Suprapubic skin (tissue), 4 donors: ENCODE measurements at places on chromosomes 12 and 14.

DNA sequence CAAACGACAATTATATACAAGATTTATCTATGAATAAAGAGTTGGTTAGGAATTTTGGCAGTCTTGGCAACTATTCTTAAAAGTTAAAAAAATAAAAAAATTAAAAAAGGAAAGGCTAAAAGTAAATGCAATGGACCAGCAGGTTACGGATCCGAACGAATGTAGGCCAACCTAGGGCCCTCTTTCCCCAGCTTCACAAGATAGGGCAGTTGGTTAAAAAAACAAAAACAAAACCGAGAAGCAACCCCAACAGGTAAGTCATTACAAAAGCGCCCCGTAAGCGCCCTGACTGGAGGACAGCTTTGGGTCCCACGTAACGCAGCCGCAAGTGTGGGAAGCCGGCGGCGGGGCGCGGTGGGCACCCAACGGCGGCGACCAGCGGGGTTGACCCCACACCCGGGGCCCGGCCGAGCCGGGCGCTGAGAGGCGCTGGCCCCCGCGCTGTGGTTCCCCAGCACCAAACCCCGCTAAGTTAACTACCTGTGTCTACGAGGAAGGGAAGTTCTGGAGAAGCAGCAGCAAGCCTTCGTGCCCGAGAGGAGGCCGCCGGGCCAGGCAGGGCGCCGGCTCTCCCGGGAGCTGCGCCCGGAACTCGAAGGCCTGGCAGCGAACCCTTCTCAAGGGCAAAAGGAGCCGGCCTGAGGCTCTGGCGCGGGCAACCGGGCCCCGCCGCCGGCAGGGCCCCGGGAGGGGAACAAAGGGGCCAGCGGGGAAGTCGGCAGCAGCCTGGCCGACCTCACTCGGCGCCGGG, 882 bp downstream of the HECTD1 start:
- DNase-seq = no peak

DNA sequence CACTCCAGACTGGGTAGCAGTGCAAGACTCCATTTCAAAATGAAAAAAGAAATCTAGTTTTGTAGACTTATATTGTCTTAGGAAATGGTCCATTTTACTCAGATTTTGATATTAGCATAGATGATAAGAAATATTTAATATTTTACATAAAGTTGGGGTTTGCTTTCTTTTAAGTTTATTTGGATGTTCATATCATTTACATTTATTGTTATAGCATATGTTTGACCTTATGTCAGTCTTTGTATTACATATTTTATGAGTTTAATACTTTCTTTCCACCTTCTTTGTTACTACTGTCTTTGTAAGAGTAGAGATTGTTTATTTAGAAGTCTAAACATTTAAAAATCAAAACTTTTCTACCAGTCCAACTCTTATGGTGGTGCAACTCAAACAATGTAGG, 162.7 kb upstream of the OTX2 start:
- no peak for DNase-seq

GRCh38 chr12:29427964-29428363, 47.0 kb upstream of the ERGIC2 start:
- DNase-seq = no peak

DNA sequence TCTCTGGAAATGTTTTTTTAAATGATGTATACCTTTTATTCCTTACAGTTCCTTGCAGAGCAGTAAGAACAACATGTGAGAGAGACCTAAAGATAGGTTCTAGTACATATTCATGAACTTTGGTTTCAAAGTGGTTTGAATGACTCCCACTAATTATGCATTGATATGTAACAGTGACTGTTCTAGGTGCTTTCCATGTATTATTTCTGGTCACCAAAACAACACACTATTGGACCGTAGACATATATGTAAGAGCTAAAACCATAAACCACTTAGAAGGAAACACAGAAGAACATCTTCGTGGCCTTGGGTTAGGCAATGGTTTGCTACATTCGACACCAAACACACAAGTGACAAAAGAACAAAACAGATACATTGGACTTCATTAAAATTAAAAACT, 37.9 kb downstream of the SOX5 start:
- no peak for DNase-seq

DNA sequence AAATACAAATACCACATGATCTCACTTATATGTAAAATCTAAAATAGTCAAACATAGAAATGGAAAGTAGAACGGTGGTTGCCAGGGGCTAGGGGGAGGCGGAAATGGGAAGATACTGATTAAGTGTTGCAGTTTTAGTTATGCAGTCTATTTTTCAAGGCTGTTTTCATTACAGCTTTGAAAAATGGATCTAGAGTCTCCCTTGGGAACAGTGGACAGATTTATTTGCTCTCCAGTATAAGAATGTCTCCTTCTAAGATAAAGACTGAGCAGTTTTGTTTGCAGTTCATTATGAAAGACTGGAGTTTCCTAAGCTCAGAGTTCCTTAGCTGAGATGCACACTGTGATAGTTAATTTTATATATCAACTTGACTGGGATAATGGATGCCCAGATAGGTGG, 202.5 kb downstream of the KLHL28 start:
- no peak for DNase-seq

DNA sequence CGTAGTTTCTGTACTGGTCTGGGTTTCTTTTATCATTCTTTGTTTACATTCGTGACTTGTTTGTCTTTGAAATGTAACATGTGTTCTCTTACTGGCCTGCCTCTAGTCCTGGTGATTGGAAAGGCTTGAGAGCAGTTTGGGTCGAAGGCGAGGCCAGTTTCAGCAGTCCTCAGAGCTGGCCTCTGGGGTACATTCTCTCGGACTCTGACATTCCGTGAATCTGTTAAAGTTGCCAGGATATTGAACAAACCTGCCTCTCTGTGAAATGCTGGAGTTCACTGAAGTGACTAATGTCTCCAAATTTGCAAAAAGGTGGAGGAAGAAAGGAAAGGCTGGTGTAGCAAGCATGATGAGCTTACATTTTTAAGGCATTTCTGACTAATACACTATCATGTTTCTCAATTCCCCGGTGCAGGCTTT, 1.5 kb downstream of the PLEKHA5 start:
- DNase-seq = no peak

DNA sequence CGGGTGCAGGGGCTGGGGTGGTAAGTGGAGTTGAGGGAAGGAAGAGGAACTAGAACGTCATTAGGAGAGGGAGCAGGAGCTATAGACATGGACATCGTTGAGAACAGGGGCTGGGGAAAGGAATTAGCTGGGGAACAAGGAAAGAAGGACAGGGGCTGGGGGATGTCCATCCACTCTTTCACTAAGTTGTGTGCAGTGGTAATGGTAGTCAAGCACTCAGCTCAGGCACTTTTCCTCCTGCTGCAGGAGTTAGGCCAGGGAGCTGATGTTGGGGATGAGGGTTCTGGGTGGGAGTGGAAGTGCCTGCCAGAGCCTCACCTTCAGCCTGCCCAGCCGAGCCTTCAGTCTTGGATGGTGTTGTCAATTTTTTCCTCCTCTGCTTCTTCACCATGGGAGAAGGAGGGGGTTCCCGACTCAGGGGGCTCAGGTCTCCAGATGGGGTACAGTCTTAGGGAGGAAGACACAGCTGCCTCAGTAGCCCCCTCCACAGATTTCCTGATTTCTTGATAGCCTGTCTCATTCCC, 9.2 kb downstream of the AGAP2 start:
- DNase-seq = no peak

DNA sequence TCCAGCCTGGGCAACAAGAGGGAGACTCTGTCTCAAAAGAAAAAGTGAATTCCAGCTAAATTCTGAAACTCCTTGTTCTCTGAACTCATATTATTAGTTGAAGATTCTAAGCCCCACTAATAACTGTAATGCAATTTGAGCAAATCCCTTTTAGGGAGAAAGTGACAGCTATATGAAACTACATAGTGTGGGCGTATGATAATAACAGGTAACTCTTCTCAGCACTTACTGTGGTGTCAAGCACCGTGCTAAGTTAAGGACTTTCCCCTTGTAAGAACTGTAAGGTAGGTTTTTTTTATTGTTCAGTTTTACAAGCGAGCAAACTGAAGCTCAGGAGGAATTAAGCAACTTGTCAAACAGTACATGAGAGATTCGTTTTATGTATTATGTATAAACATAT, 5.4 kb downstream of the ANKRD13A start:
- no peak for DNase-seq

- DNase-seq = no peak
Observed at GRCh38 chr14:89219051-89219450, 198.0 kb downstream of the FOXN3 start.

- DNase-seq = peak; percentile 56
Observed at GRCh38 chr12:31006416-31007152, 67.1 kb upstream of the DDX11 start.

- DNase-seq = no peak
Observed at GRCh38 chr14:72332046-72332445, 399.8 kb downstream of the RGS6 start.

DNA sequence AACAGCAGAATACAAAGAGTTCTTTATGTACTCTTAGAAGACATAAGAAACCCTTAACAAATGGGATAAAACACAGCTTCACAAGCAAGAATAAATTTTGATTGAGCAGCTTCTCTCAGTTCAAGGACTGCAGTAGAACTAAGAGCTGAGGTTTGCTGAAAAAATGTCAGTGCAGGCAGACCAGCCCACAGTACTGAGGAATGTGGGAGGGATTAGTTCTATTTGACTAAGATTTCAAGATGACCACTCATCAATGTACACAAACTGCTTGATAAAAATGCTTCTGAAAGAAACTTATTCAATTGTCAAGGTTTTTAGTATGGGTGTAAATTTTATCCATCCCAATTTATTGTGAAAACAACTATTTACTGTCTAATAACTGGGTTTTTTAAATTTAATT, 138.4 kb downstream of the SEC23A start:
- no peak for DNase-seq

DNA sequence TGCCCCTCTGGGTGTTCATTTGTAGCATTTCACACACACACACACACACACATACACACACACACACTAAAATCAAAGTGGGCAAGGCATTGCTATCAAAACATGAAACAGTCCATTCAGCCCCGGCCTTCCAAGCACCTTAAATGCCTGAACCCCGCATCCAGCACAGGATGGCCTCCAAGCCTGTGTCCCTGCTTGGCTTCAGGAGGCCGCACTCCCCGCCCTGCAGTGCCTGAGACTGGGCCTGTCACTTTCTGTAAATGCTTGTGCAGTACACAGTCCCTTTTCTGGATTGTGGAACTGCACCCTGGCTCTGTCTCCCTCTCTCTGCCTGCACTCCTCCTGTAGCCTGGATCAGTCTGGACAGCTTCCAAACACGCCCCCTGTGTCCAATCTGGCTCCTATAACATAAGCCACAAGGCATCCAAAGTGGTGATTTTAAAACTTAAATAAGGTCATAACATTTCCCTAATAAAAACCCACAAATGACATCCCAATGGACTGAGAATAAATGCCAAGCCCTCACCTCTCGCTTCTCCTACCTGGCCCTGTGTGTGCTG, 972.2 kb upstream of the TMEM132C start:
- no peak for DNase-seq

DNA sequence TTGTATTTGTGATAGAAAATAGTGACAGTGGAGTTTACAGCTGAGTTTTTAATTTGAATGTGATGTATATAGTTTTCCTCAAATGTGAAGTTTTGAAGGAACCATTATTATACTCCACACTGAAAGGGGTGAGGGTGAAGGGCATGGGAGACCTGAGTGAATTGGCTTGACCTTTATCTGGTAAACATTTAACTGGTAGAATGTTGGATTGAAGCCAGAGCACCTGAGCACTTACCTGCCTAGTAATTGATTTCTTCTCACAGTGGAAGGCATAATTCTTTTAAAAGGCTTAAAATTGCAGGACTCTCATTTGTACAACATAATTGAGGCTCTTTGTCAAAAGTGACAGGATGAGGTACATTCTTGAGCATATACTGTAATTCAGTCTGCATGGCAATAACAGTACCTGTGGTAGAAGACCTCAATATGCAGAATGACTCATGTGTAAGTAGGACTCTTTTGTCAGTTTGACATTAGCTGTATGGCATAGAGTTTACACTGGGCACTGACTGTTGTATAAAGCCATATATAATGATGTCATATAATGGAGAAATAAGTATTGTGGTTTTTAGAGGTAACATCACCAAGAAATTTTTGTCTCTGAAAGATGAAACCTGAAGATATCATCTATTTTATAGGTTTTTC, 309.6 kb downstream of the TMTC2 start:
- DNase-seq = no peak

GRCh38 chr14:31843361-31844091, 233.6 kb upstream of the ARHGAP5 start:
- no peak for DNase-seq

GRCh38 chr14:80977221-80977620, 21.8 kb downstream of the TSHR start:
- no peak for DNase-seq

DNA sequence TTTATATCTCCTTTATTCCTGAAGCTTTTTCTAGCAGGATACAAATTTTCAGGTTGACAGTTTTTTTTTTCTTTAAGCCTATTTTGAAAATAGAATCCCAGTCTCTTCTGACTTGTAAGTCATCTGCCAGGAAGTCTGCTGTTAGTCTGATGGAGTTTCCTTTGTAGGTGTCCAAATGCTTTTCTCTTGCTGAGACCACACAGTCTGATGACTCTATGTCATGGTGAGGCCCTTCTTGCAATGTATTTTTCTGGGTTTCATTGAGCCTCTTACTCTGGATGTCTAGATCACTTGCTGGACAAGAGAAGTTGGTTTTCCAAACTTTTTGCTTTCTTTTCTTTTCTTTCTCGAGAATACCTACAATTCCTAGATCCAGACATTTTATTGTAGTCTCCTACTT, 30.6 kb downstream of the USP15 start:
- DNase-seq = no peak

DNA sequence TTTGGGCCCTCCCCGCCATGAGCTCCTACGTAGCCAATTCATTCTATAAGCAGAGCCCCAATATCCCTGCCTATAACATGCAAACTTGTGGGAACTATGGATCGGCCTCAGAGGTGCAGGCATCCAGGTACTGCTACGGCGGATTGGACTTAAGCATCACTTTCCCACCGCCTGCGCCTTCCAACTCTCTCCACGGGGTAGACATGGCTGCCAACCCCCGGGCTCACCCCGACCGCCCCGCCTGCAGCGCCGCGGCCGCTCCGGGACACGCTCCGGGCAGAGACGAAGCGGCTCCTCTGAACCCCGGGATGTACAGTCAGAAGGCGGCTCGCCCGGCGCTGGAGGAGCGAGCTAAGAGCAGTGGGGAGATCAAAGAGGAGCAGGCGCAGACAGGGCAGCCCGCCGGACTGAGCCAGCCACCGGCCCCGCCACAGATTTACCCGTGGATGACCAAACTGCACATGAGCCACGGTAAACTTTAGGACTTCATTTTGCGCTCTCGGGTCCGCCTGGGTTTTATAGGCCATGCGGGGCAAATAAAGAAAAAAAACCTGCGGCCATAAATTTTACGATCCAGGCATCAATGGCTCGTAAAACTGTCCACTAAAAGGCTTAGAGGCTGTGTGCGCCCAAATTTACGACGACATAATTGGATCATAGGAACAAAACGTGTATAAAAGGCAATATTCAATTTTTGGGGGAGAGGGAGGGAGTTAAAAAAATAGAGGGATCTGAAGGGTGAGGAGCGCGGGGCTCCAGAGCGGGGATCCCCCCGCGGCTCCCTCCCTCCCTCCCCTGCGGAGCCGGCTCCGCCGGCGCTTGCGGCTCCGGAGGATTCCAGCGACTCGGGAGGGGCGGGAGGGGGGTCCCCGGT, 493 bp downstream of the HOXC5 start:
- DNase-seq = no peak
